ENCODE measurements at places on chromosomes 4 and X. TPM values are rescaled to one million over a fixed set of nuclear protein-coding genes. Genes with fewer than 3 reads are reported as not detected.

The CSAG2 gene
- not detected for total RNA-seq

The SASH3 gene
- total RNA-seq, result 0.94 TPM

The PDCL2 gene
- total RNA-seq, result not detected

The FAAH2 gene
- total RNA-seq, result 9.4 TPM

The HDX gene
- 28.5 TPM for total RNA-seq

The METAP1 gene
- 45.1 TPM for total RNA-seq

The CT45A10 gene
- total RNA-seq, result not detected

The DSPP gene
- total RNA-seq, result under 0.01 TPM

The ADH7 gene
- total RNA-seq, result not detected

The SH3D19 gene
- 13.1 TPM for total RNA-seq

The ZNF718 gene
- total RNA-seq, result 53.5 TPM

The TNIP3 gene
- total RNA-seq, result not detected

The EDA gene
- total RNA-seq, result 4.7 TPM

The ARMCX4 gene
- 32.9 TPM for total RNA-seq

The ATP1B4 gene
- not detected for total RNA-seq

The F9 gene
- not detected for total RNA-seq

The MAGEA2B gene
- total RNA-seq, result not detected

The DCAF4L1 gene
- total RNA-seq, result 0.31 TPM

The AADAT gene
- total RNA-seq, result 32.9 TPM

The CEP44 gene
- 33.8 TPM for total RNA-seq

The SMR3A gene
- total RNA-seq, result not detected

The FGFR3 gene
- total RNA-seq, result 13.8 TPM

The SLC6A14 gene
- not detected for total RNA-seq

The TEX13B gene
- total RNA-seq, result not detected

The MSL3 gene
- total RNA-seq, result 35.4 TPM

The GABRG1 gene
- 24.7 TPM for total RNA-seq

The UGT2B28 gene
- total RNA-seq, result not detected

The IQSEC2 gene
- 18.2 TPM for total RNA-seq

The S100G gene
- total RNA-seq, result not detected

The ELF2 gene
- 143 TPM for total RNA-seq

The RNF212 gene
- total RNA-seq, result 4.4 TPM

The TRO gene
- 119 TPM for total RNA-seq

The NAP1L3 gene
- 91.7 TPM for total RNA-seq

The DNAJB14 gene
- total RNA-seq, result 82.9 TPM

The ITIH6 gene
- total RNA-seq, result not detected

The IL21 gene
- not detected for total RNA-seq

The AKAP4 gene
- not detected for total RNA-seq

The USP17L29 gene
- total RNA-seq, result not detected

The TMEM150C gene
- 76.7 TPM for total RNA-seq

The CPXCR1 gene
- total RNA-seq, result not detected

The GAGE12J gene
- not detected for total RNA-seq

The GSX2 gene
- total RNA-seq, result 2.8 TPM

The FREM3 gene
- total RNA-seq, result not detected

The MAGEA11 gene
- total RNA-seq, result not detected

The PSAPL1 gene
- total RNA-seq, result not detected

The BTC gene
- total RNA-seq, result not detected

The STOX2 gene
- 48.5 TPM for total RNA-seq

The CYTL1 gene
- not detected for total RNA-seq

The GAGE12E gene
- total RNA-seq, result not detected

The CXorf49 gene
- not detected for total RNA-seq

The CYBB gene
- total RNA-seq, result 6.6 TPM
